Esophagus muscularis mucosa (tissue), 4 donors: ENCODE measurements at places on chromosomes 3 and 15.

DNA sequence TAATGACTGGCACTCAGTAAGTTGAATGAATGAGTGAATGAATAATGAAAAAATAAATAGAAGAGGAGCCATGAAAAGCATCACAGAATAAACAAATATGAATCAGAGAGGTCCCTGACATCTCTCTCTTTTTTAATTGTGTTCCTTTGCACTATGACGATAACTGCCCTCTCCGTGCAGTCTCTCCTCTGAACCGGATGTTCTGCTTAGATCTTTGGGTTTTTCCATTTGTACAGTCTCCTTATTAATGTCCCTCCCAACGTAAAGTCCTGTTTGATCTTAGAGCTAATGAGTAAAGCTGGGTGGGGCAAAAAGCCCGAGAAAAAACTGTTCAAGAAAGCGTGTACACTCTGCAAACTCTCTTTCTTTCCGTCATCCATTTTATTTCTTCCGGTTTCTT, 28.3 kb upstream of the BHLHE40 start:
- DNase-seq = no peak

GRCh38 chr3:101179637-101180036, 140.7 kb downstream of the IMPG2 start:
- peak; percentile 37 for DNase-seq

DNA sequence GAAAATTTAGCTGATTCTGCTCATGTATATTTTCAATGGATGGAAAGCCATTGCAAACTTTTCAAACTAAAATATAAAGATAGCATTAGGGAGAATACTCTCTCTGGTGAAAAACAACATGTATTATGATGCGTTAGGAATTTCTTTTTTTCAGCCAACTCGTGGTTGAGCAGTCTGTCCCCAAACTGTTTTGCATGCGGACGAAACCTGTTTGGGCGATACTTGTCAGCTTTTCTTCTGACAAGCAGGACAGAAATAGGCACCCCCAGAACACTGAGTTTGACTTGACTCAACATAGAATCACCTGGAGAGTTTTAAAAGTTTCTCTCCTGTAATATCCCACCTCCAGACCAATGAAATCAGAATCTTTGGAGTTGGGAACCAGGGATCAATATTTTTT, 417.5 kb upstream of the TPRG1 start:
- no peak for DNase-seq

DNA sequence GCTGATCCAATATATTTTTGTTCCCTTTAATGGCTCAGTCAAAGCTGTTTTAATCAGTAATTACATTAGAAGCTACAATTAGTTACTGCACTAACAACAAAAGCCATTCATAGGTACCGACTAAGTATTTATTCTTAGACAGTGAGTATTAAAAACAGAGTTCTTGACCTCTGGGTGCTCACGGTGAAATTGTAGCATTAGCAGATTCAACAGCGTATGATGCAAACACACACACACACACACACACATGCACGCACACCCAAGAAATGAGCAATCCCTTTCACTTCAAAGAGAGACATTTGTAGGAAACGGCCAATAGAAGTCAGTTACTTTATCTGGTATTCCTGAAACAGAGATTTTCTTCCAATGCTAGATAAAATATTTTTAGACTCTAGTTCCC, 27.0 kb upstream of the MITF start:
- DNase-seq = no peak

GRCh38 chr3:147962408-147963164, 553.4 kb downstream of the ZIC1 start:
- DNase-seq = no peak

GRCh38 chr3:109325657-109326056, 9.3 kb upstream of the DPPA2 start:
- DNase-seq = no peak
